ENCODE measurements at places on chromosomes 7 and 10.

- no peak for DNase-seq
Observed at GRCh38 chr10:8950978-8951377, 896.5 kb downstream of the GATA3 start.

DNA sequence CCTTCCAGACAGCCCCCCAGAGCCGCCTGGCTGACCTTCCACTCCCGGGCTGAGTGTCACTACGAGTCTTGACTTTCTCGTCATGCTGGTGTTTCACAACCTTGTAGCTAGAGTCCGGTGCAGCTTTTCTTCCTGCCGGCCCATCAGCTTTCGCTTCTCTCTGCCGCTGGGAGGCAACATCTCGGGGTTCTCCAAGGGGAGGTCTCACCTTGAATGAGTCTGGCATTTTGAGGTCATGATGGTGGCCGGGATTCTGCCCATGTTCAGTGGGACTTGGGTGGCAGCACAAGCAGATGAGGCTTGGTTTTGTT, 285.2 kb downstream of the CAMK1D start:
- no peak for DNase-seq

DNA sequence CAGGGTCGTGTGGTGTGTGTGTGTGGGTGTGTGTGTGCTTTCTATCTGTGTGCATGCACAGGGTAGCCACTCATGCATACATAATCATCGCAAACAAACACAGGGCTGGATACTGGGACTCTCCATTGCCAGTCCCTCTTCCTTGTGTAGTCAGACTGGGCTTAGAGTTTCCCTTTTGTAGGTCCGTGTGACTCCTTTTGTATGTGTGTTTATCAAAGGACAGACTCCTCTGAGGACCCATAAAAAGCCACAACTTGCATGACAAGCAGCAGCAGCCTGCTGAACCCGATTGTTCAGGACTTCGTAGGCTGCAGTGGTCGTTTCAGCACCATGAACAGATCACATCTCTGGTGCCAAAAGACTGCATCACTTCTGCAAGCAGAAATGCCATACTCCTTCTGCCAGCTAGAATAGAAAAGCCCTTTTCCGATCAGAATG, 895 bp downstream of the VSTM2A start:
- DNase-seq = no peak

DNA sequence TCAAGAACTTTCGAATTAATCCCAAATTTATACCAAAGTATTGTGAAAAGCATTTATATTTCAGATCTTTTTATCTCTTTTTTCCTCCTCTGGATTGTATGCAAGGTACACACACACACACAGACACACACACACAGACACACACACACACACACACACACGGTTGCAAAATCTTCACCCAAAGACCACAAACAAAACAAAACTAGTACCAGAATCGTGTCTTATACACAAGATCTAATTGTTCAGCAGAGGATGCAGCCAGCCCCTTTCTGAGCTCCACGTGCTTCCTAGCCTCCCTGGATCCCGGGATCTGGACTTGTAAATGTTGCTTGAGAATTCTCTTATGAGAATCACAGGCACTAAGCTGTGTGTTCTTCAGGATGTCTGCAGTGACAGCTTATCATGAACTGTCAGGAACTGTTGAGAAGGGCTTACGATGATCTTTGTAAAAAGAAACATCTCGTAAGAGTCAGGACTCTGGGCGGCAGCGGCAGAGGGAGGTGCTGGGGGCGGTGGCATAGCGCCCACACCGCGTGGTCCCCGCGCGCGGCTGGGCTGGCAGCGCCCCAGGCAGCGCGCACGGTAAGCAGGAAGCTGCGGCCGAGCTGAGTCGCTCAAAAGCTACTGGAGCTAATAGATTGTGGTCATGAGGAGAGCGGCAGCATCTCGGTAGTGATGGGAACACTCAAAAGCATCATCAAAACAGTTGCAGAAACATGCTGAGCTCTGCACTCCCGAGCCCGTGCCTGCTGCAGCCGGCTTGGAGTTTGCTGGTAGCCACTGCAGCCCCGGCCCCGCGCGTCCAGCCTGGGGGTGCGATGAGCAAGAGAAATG, 277.6 kb downstream of the GATA3 start:
- DNase-seq = no peak

DNA sequence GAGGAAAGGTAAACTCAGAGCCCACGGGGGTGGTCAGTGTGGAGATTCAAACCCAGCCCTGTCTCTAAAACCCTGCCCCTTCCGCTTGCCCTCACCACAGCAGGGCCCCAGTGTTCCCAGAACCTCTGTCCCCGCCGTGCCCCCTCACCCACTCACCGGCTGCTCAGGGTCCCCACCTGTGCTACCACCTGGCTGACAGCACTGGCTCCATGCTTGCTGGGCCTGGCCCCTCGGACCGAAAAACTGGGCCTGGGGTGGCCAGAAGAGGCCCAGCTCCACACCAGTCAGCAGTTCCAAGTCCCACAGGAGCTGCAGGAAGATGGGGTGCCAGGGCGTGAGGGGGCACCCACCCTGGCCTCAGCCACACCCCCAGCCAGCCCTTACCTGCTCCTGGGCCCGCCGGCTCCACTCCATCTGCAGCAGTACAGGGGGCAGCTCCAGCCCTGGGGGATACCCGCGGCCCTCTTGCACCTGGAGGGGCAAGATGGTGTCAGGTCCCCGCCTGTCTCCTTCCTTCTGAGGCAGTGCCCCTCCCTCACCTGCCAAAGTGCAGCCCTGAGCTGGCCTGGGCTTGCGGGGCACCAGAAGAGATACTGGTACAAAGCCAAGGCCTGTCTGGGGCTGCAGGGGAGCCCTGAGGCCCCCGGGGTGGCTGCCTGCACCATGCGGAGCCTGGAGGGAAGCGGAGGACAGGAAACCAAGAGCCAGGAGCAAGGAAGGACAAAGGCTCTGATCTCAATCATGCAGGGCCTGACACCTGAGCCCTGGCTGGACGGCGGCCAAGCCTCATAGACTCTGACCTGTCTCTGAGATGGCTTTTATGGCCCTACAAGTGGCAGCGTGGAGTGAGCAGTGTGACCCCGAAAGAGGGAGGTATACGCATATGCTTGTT, 11.7 kb downstream of the ATP6V1F start:
- no peak for DNase-seq

Data from hematopoietic multipotent progenitor cell treated with erythropoietin and hydrocortisone succinate and interleukin-3 and kit ligand, for 17 days (in vitro differentiated cells).